ENCODE measurements at places on chromosomes 11 and 22. TPM values are rescaled to one million over a fixed set of nuclear protein-coding genes. Genes with fewer than 3 reads are reported as not detected.

The FAM168A gene
- polyA plus RNA-seq, result 70.8 TPM

The TMEM191C gene
- 81.8 TPM for polyA plus RNA-seq

The SEPTIN3 gene
- 167 TPM for polyA plus RNA-seq

The SCGB1A1 gene
- not detected for polyA plus RNA-seq

The ESAM gene
- 0.77 TPM for polyA plus RNA-seq

Data from neural cell (in vitro differentiated cells).